ENCODE measurements at places on chromosomes 1 and 21.

DNA sequence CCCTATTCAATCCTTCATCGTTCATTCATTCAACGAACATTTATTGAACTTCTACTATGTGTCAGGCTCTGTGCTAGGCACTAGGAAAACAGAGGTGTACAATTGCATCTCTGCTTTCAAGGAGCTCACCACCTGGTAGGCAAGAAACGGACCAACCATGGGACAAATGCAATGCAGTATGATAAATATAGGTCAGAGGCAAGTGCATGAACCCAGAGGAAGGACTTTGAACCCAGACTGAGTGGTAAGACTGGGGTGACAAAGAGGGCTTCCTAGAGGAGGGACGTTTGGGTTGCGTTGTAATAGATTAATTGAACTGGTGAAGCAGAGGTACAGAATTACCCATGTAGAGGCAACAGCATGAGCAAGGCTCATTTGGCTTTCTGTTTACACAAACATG, 16.4 kb downstream of the CD2 start:
- DNase-seq: no peak

- no peak for DNase-seq
Observed at GRCh38 chr1:92085727-92086126, 5.6 kb downstream of the BTBD8 start.

GRCh38 chr1:29258189-29258975, 22.1 kb downstream of the PTPRU start:
- no peak for DNase-seq

- no peak for DNase-seq
Observed at GRCh38 chr1:237390823-237391222, 348.8 kb downstream of the RYR2 start.

DNA sequence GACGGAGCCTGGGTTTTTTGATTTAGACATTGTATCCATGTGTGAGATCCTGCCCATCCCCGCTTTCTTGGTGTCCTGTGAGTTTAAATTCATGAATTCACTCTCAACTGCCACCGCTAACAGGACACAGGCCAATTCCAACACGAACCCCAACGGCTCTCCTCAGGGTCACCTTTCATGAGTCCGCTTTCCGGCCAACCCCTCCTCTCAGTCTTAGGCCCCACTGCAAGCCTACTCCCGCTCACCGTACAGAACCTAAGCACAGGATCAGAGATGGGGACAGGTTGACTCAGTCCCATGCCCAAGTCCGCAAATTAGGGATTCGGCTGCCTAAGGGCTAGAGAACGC, 238 bp upstream of the SCP2 start:
- no peak for DNase-seq

- no peak for DNase-seq
Observed at GRCh38 chr21:34343347-34343746, 20.5 kb upstream of the KCNE2 start.

DNA sequence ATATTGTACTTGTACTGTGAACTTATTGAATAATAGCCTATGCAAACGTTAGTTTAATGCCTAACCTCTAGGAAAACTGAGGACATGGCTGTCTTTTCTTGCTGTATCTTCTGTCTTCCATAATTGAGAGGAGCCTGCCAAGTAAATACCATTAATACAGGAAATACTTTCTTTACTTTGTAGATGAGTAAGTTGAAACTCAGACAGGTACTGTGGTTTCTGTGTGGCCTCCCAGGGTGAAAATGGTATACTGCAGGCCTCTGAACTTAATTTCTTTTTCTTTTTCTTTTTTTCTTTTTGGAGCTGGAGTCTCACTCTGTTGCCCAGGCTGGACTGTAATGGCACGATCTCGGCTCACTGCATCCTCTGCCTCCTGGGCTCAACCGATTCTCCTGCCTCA, 208.8 kb upstream of the ADGRL4 start:
- no peak for DNase-seq

DNA sequence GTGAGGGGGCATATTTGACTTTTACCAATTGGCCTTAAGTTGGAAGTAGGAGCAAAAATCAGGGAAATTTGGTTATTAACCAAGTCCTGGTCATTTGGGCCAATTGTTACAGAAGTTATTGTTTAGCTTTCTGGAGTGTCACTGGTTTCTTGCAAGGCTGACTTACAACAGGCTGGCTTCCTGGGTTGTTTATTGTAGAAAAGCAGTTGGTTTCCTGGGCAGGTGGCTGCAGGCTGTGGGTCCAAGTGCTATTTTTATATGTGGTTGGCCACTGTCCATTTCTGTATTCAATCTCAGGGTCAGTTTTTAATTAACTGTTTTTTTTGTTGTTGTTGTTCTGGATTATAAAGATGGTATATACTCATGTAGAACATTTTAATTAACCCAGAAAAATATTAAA, 174.1 kb downstream of the KCNJ6 start:
- no peak for DNase-seq

DNA sequence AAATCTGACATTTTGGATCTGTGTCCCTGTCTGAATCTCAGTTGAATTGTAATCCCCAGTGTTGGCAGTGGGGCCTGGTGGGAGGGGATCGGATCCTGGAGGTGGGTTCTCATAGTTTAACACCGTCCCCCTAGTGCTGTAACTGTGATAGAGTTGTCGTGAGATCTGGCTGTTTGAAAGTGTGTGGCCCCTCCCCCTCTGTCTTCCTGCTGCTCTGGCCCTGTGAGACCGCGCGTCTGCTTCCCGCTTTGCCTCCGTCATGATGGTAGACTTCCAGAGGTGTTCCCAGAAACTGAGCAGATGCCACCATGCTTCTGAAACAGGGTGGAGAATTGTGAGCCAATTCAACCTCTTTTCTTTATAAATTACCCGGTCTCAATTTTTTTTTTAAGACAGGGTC, 25.0 kb downstream of the AGPAT3 start:
- DNase-seq: no peak

GRCh38 chr1:156676820-156677615, at the start of gene NES:
Gene NES, minus strand, starts transcription at chr1:156677407. Its CDS starts 143 bp downstream, at chr1:156677264.
- DNase-seq: no peak
